CD4-positive, alpha-beta T cell treated with Interleukin-21 for 1 hour (primary cell): ENCODE measurements at places on chromosomes 6 and 20.

DNA sequence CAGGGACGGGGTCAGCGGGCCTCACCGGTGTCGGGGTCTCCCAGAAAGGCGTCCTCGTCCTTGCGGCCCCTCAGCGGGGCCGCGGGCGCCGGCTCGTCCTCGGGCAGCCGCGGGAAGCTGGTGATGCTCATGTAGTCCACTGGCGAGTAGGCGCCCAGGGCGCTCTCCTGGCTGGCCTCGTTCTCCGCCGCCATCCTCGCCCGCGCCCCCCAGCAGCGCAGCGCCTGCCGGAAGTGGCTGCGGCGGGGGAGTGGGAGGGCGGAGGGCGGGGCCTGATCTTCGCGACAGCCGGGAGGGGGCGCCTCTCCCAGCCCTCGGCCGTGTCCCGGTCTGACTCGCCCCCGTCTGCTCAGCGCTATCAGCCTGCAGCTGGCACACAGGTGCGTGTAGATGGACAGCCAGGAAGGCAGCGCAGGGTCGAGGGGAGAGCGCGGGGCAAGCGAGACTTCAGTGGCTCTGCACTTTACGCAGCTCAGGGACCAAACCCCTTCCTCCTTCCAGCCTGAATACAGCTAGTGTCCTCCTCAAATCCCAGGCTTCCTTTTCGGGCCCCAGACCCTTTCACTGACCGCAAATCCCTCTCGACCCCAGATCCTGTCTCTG, at the start of gene GGT7:
GGT7 (minus strand) TSS at position 235 of the 603 bp plus-strand sequence; CDS start at position 194, 41 bp downstream.
- peak; percentile 88 for DNase-seq

GRCh38 chr20:46752728-46753127, 43.3 kb downstream of the SLC2A10 start:
- DNase-seq, result peak; percentile 42

GRCh38 chr6:95515975-95516374, 61.4 kb upstream of the MANEA start:
- no peak for DNase-seq

DNA sequence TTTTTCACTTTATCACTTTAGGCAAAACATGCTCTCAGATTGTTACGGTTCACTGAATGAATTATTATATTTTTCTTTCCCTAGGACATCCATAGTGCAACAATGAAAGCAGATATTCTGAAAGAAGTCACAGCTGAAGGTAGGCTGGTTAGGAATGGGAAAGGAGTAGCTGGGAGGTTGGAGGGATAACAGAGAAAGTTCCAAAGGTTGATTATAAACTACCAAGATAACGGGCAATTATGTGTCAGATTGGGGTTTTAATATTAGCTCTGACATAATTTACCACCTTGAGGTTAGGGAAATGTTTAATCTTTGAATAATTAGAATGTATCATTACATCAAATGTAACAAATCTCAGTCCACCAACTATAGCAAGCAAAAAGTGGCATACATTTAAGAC, 96.5 kb downstream of the HTR1B start:
- DNase-seq, result no peak

GRCh38 chr20:49503176-49503575, 20.7 kb upstream of the KCNB1 start:
- DNase-seq, result no peak

- no peak for DNase-seq
Measured at GRCh38 chr20:2176946-2177345, 75.3 kb downstream of the STK35 start.

DNA sequence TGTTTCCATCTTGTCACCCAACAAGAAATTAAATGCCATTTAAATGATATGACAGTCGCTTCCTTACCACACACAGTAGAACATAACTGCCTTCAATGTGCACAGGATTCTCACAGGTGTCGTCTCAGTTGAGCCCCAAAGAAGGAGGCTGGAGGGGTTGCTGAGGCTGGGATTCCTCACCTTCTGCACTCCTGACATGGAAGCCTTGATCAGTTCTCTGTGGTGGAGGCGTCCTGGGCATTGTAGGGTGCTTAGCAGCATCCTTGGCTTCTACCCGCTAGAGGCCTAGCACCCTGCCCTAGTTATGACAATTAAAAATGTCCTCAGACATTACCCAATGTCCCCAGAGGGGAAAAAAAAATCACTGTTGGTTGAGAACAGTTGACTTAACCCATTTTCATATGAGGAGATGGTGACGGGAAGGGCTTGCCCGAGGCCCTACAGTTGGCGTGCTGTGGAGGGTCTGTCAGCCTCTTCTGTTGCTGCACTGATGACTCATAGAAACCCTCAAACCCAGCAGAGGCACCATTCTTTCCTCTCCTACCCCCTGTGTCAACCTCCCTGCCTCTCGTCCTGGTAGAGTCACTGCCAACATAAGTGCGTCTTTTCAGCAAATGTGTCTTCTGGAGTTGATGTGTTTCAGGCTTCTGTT, 19.3 kb upstream of the ZNF831 start:
- peak; percentile 48 for DNase-seq

DNA sequence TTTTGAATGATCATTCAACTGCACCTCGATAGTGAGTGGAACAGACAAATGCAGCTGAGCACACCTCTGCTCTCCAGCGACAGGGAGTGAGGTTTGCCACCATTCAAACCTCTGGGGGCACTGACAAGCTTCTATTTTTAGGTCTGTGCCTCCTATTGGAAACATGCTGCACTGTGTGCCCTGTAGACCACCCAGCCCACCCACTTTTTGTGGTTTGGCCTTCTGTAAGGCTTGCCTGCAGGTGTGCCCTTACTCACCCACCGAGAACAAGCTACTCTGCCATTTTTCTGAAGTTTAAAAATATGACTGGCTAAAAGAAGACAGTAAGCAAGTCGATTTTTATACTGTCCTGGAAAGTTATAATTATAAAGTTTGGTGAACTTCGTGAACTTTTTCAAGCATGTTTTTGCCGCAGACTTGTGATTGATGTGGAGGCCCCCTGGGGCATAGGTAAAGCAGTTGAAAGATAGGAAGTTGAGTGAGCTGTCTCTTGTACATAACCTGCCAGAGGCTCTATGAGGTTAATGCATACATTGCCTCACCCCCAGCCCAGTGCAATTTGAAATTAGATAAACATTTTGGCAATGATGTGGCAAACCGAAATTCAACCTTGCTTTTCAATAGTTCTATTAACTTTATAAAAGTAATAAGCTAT, 53.8 kb downstream of the ADGRG6 start:
- no peak for DNase-seq

GRCh38 chr6:157120534-157121232, 202.6 kb downstream of the TMEM242 start:
- DNase-seq, result no peak

DNA sequence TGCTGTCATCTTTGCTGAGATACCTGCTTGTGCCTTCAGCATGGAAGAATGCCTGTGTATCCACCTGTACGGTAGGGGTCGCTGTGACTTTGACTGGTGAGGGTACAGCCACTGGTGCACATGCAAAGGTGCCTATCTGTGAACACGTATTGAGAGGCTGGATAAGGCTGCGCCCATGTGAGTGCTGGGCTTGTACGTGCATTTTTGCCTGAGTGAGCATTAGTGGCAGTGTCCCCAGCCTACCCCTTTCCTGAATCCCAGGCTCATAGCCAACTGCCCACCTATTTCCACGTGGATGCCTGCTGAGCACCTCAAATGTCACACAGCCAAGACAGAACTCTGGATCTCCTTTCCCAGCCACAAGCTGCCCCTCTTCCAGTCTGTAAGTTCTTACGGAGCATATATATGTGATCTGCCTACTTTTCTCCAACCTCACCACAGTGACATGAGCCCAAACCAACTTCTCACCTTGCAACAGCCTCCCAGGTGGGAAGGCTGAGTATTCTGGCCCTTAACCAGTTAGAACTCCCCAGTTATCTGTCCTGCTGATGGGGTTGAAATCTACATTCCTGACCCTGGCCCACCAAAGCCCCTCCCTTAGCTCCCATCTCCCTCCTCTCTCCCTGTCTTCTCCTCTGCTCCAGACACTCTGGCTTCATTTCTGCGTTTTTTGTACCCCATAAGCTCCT, 1.1 kb upstream of the SLC2A10 start:
- no peak for DNase-seq

GRCh38 chr6:88611721-88612120, 351.7 kb downstream of the RNGTT start:
- DNase-seq, result no peak

- DNase-seq, result no peak
Measured at GRCh38 chr6:42610416-42610815, 46.6 kb downstream of the UBR2 start.

DNA sequence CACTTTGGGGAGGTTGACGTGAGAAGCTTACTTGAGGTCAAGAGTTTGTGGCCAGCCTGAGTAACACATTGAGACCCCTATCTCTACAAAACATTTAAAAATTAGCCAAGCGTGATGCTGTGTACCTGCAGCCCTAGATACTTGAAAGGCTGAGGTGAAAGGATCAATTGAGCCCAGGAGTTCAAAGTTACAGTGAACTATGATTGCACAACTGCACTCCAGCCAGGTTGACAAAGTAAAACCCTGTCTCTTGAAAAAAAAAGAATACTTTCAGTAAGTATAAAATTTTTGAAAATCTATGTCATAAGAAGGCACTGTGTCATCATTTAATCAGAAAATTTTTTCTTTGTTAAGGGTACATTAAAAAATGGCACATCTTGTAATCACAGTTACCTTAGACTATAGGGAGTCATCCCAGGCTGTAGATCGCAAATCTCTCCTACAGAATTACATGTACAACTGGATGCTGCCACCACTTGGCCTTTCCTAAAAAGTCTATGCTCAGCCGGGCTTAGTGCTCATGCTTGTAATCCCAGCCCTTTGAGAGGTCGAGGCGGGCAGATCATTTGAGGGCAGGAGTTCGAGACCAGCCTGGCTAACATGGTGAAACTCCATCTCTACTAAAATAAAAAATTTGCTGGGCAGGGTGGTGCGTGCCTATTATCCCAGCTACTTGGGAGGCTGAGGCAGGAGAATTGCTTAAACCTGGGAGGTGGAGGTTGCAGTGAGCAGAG, 17.0 kb upstream of the MRS2 start:
- DNase-seq, result no peak

GRCh38 chr20:41274152-41274551, 43.4 kb downstream of the ZHX3 start:
- DNase-seq, result no peak

- DNase-seq, result no peak
Measured at GRCh38 chr6:13431861-13432465, 55.4 kb downstream of the GFOD1 start.

DNA sequence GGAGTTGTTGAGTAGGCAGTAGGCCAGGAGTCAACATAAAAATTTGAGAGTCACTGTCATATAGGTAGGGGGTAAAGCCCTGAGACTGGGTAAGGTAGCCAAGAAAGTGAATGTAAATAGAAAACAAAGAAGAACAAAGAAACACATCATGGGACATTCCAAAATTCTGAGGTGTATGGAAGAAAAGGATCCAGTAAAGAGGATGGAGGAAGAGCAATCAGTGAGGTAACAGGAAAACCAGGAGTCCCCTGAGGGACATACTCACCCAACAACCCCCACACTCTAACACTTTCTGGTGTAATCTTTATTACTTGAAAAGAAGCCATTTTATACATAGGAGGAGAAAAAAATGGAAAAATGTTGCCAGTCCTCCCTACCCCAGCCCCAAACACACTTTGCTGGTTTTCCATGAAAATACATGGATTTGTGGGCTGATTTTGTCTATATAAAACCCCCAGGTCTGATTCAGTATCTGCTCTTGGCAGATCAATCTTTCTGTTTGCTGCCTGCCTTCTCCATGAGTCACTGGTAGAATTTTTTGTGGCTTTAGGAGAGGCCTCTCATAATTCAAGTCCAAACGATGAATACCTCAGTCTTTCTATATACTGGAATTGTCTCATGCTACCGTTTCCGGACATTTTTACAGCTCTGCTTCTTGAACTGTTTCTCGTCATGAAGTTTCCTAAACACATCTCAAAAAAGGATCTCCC, 271.4 kb upstream of the MAN1A1 start:
- DNase-seq, result no peak

DNA sequence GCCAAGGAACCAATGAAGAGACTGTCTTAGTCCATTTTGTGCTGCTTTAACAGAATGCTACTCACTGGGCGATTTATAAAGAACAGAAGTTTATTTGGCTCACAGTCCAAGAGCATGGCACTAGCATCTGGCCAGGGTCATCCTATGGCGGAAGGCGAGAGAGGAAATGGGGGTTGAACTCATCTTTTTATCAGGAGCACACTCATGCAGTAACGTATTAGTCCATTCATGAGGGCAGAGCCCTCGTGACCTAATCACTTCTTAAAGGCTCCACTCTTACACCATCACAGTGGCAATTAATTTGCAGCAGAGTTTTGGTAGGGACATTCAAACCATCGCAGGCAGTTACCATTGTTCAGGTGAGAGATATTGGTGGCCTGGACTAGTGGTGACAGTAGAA, 8.5 kb downstream of the ARFGEF2 start:
- DNase-seq, result no peak

DNA sequence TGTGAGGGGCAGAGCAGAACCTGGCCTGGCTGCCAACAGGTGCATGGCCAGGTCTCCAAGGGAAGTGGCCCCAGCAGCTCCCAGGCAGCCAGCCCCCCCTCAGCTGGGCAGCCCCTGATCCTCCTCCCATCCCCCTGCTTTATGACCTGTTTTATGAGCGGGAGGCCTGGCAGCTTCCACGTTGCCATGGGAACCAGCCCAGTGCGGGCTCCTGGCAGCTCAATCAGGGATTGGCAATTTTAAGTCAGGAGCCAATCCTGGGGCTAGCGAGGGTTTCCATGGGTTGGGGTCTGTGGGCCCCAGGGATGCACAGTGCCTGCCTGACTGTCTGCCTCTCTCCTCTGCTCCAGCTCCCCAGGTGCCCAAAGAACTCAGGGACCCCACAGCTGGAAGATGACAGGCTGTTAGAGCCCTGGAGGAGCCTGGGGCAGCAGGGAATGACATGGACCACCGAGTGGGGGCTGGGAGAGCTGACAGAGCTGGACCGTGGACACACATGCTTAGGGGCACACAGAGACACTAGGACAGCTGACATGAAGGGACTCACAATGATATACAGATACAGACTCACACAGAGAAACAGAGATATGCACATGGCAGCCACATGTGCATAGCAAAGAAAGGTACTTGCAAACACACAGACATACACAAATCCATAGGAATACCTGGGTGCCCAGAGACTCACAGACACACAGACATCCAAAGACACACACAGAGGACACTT, 56.5 kb upstream of the SIRPA start:
- no peak for DNase-seq

DNA sequence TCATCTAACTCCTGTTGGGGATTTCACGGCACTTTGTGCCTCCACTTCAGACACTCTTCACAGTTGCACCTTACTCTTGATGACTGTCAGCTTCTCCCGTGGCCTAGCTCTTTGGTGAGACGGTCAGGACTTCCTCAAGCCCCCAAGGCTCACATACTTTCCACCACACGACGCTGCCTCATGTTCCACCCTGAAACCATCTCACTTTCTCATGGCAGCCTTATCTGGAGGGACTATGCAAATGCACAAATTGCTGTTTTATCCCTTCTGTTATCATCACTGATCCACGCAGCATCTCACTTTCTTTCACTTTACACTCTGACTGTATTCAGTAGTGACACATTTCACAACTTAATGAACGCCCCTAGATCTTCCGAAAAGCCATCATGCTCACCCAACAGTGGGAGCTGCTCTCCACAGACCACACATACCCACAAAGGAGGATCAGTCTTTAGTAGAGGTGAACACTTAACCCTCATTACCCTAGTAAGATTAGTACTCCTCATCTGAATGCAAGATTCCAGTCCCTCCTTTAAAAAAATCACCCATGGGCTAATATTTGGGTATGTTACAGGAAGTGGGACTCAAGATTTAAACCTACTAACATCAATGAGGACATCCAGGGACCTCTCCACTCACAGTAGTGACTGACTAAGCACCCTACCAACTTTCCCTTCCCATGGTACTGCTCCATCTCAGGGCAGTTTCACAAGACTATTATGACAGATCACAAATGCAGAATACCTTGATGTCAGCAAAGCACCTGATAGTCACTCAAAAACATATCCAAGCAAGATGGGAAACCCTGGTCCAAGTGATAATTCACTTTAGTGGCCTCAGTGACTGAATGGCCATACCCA, 35.4 kb downstream of the FYN start:
- DNase-seq, result peak; percentile 66
